Iris pigment epithelial cell (primary cell): ENCODE measurements at places on chromosomes 1 and 21.
A peak's percentile ranks its signal among the peaks of the same experiment; 100 is the strongest.

DNA sequence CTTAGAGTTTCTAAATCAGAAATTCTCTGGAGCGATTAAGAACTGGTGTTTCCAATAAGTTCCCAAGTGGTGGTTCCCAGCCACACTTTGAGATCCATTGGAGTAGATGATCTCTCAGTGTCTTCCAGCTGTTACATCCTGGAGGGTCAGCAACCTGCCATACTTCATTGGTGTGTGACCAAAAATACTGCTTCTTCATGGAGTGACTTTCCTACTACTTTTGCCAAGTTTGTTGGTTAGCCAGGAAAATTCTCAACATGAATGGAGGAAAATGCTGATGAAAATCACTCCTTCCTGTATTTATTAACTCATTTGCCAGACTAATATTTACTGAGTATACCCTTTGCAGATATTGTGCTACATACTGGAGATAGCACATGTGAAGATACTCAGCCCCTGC is 186.1 kb downstream of the FGGY start:
- no peak for DNase-seq

DNA sequence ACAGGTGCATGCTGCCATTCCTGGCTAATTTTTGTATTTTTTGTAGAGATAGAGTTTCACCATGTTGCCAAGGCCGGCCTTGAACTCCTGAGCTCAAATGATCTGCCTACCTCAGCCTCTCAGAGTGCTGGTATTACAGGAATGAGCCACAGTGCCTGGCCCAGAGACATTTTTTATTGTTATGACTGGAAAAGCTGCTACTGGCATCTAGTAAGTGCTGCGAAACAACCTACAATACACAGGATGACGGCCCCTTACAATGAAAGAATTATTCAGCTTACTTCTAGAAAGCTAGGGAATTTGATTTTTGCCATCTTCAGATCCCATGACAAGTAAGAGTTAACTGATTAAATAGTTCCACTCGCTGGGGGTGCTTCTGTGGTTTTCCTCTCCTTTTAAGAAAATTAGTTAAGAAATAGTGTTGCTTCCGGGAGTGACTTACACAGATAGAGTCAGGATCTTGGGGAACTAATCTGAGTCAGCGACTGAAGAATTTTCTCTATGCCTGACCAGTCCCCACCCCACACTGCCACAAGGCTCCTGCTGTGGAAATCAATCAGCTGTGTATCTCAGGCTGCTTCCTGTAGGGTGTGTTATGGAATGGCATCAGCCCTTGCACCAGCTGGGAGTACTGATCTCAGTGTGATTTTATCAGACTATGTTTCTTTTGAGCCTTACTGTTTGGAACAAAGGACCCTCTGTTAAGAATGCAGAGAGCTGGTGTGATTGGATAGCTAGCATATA is 93.0 kb upstream of the BMP8A start:
- DNase-seq = peak; percentile 99

- DNase-seq = peak; percentile 39
Measured at GRCh38 chr1:74772945-74773344, 40.0 kb downstream of the TYW3 start.

DNA sequence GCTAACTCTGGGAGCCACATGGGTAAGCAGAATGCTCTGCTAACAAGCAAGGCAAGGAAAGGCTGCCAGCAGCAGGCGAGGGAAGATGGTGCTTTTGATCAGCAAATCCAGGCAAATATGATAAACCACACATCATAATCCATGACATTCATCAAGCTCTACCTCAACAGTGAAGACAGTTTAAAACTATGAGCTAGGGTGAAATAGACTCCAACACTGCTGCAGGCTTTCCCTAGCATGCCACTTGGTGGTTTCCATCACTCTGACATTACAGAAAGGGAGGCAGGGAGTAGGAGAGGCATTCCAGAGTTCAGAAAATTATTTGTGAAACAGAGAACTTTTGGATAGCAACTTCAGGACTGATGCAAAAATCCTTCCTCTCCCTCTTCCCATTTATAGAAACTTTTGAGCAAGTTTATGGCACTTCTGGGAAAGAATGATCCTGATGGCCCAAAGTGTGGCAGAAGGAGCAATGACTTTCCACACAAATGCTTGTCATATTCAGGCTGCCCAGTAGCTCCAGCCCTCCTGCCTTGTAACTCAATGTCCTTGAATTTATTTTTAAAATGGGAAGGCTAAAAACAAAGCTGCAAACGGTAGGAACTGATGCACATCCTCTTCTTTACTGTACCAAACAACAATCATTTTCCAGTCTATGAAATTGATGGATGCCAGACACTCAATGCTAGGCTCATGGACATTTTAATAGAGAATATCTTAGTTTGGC is 70.8 kb downstream of the SMYD2 start:
- no peak for DNase-seq

- peak; percentile 89 for DNase-seq
Measured at GRCh38 chr1:228697207-228698016, 37.9 kb upstream of the RHOU start.

- no peak for DNase-seq
Measured at GRCh38 chr1:118116401-118116800, 68.6 kb downstream of the SPAG17 start.

DNA sequence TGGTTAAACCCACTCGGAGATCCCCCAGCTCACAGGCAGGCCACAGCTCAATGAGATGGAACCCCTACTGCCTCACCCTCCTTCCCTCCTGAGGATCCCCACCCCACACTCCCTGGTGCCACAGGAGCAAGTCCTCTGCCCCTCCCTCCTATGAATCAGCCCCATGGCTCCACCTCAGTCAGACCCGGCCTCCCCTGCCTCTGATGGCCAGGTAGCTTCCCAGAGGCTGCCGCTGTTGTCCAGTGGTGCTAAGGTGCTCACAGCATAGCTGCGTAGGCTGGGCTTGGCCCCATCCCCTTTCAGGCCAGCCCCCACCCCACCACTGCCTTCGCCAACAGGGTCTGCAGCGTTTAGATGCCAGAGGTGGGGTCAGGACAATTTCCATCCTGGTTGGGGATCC is 98.5 kb upstream of the IGSF21 start:
- no peak for DNase-seq

DNA sequence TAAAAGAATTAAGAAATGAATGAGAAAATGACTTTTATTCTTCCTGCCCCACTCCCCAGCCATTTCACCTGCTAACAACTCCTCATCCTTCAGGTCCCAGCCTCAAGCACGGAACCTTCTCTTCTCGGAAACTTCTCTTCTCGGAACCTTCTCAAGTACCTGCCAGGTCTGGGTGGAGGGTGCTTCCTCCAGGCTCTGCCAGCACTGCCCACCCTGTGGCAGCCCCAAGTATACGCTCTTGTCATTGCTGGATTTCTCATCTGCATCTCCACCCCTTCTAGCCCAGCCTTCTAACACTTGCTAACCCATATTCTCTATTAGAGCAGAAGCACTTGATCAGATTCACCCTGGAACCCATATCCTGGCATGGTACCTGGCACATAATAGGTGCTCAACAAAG is 3.9 kb upstream of the IFFO2 start:
- DNase-seq = no peak

DNA sequence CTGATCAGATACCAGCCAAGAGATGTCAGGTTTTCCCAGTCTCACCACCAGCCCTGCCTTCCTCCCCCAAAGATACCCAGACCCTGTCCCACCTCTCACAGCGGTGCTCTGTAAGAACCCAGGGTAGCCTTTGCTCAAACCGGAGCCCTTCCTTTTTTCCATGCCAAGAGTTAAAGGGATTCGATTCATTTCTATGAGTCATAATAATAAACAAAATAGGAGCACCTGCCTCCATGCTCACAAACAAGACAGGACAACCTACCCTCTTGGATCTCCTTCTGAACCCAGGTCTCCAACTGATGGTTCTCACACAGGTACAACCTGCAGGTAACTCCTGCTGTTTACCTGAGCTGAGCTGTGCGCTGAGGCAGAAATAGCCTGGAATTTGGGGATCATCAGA is 5.9 kb upstream of the ATP1A2 start:
- DNase-seq = no peak

DNA sequence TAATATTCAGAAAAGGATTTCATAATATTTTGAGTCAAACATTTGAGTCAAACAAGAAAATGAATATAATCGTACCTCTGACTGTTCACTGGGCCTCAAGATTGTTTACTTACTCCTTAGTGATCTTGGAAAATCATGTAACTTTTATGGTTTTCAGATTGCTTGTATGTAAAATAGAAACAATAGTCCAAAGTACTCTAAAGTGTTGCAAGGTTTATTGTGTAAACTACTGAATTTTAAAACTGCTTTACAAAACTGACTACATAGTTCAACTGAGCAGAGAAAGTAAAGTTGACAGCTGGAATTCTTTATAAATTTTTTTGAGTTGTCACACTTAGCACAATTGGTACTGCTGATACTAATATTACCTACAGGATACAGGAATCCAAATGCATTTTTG is 931.0 kb downstream of the NCAM2 start:
- no peak for DNase-seq

- peak; percentile 20 for DNase-seq
Measured at GRCh38 chr1:94973309-94973922, 46.5 kb upstream of the CNN3 start.

- DNase-seq = no peak
Measured at GRCh38 chr1:160208557-160209320, 3.6 kb downstream of the PEA15 start.

GRCh38 chr21:29289317-29289716 is 9.4 kb upstream of the BACH1 start:
- DNase-seq = no peak

DNA sequence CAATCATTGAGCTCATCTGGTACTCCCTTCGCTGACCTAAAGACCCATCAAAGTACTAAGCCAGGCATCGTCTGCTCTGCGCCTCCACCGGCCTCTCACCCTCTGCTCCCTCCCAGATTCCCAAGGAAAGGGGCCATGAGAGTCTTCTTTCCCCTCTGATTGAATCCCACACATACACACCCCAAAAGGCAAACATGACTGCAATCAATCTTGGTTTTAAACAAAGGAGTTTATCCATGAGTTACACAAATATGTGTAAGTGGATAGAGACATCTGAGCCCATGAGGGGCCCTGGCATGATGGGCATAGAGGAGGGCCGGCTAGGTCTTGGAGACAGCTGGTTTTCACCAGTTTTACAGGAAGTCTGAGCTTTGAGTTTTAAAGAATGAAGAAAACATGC is 50.9 kb downstream of the CAPN2 start:
- no peak for DNase-seq

- DNase-seq = no peak
Measured at GRCh38 chr1:213585959-213586586, 401.7 kb upstream of the PROX1 start.

DNA sequence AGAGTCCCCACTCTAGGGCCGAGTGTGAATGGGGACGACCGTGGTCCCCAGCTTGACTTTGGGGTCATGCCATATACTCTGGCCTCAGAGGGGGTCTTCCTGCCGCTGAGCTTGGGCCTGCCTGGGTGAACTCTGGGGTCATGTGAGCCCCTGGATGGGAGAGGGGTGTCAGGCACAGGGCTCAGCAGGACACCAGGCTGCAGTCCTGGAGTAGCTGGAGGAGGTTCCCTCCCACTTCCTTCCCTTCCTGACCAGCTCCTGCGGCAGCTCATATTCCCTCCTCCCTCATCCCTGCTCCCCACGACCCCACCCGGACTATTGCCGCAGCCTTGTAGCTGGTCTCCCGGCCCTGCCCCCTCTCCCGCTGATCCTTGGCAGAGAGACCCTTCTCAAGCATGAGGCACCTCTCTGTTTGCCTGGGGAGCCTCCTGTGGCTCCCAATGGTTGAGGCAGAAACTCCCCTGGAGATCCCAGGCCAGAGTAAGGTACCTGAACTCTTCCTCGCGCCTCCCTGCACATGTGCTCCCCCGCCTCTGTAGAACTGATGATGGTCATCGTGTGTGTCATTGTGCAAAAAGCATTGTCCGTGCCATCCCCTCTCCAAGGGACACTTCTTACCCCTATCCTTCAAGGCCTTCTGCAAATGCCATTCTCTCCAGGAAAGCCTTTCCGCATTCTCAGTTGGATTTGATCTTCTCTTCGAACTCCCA is 1.8 kb downstream of the TNFRSF1B start:
- no peak for DNase-seq

GRCh38 chr21:45442276-45442675 is 37.3 kb downstream of the COL18A1 start:
- no peak for DNase-seq

- no peak for DNase-seq
Measured at GRCh38 chr1:227440182-227440581, 121.9 kb upstream of the CDC42BPA start.

- no peak for DNase-seq
Measured at GRCh38 chr1:51247499-51247898, 11.4 kb downstream of the RNF11 start.

GRCh38 chr1:90550626-90551406 is 166.3 kb downstream of the BARHL2 start:
- no peak for DNase-seq

DNA sequence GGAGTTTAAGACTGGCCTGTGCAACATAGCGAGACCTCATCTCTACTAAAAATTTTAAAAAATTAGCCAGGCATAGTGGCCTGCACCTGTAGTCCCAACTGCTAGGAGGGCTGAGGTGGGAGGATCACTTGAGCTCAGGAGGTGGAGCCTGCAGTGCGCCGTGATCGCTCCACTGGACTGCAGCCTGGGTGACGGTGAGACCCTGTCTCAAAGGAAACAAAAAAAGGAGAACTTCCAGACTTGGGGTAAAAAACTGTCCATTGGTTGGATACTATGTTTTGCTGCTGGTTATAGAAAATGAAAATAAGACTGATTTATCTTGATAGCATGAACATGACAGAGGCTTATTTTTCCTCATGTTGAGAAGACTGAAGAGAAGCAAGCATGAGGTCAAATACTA is 79.4 kb downstream of the WDR4 start:
- no peak for DNase-seq

DNA sequence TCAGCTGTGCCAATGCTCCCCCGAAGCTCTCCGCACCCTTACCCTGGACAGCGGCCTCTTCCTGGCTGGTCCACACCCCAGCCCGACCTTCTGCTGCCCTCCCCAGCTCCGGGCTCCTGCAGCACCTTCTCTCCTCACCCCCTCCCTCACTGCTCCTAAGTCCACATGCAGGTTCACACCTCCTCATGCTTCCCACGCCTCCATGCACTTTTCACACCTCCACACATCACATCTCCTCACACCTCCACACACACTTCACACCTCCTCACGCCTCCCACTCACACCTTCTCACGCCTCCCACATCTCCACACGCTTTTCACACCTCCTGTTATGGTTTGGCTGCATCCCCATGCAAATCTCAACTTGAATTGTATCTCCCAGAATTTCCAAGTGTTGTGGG is 18.9 kb downstream of the GPR137B start:
- DNase-seq = no peak

GRCh38 chr1:240611619-240612480 is at the start of gene GREM2:
Gene GREM2, minus strand, starts transcription at chr1:240612155. Its CDS starts 118,680 bp downstream, at chr1:240493475.
- DNase-seq = peak; percentile 92

- no peak for DNase-seq
Measured at GRCh38 chr1:9246841-9247785, 12.5 kb downstream of the H6PD start.

- DNase-seq = peak; percentile 20
Measured at GRCh38 chr21:33059380-33059841, 10.5 kb upstream of the OLIG1 start.

- DNase-seq = no peak
Measured at GRCh38 chr21:27192281-27192949, 225.5 kb upstream of the ADAMTS5 start.

GRCh38 chr1:203465146-203465798 is 10.3 kb upstream of the PRELP start:
- DNase-seq = no peak
